Stimulated activated CD8-positive, alpha-beta memory T cell treated with anti-CD3 and anti-CD28 coated beads, Interleukin-4, amount 100 ng/mL, for 1 hour (primary cell): ENCODE measurements at places on chromosomes 3 and 15.

DNA sequence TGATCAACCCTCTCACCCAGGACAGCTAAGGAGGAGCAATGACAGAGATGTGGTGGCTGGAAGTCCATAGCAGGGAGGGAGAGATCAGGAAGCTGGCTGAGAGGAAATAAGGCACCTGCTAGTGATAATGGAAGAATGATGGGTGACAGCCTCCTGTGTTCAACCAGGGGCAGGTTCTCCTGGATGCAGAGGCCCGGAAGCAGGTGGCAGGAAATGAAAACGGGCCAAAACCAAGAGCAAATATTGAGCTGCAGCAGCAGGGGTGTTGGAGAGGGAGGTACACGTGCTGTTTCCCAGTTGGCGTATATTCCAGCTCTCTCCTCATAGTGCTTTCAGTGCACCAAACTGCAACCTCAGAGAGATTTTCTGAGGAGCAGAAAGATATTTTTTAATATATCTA lies 213.4 kb upstream of the TBL1XR1 start:
- no peak for DNase-seq

DNA sequence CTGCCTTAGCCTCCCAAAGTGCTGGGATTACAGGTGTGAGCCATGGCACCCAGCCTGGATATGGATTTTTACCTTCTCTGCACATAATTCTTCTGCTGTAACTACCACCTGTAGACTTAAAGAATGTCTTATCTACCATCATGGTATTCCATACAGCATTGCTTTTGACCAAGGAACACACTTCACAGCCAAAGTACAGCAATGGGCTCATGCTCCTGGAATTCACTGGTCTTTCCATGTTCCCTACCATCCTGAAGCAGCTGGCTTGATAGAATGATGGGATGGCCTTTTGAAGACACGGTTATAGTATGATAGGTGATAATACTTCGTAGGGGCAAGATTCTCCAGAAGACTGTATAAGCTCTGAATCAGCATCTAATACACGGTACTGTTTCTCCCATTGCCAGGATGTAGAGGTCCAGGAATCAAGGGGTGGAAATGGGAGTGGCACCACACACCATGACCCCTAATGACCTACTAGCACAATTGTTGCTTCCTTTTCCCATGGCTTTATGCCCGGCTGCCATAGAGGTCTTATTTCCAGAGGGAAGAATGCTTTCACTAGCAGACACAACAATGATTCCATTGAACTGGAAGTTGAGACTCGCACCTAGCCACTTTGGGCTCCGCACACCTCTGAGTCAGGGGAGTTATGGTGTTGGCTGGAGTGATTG lies 60.9 kb upstream of the CDV3 start:
- DNase-seq, result no peak

DNA sequence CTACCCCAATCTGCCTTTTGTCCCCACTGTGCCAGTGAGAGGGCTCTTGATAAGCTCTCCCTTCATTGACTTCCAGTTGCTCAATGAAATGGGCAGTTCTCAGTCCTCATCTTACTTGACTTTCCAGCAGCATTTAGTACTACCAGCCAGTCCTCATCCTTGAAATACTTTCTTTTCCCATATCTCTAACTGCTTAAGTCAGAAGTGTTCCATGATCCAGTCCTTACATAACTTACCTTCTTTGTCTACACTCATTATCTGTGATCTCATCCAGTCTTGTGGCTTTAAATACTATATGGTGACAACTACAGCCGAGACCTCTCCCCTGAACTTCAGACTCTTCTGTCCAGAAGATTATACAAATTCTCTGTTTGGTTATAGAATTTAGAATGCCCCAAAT lies 28.7 kb downstream of the RARRES1 start:
- no peak for DNase-seq

DNA sequence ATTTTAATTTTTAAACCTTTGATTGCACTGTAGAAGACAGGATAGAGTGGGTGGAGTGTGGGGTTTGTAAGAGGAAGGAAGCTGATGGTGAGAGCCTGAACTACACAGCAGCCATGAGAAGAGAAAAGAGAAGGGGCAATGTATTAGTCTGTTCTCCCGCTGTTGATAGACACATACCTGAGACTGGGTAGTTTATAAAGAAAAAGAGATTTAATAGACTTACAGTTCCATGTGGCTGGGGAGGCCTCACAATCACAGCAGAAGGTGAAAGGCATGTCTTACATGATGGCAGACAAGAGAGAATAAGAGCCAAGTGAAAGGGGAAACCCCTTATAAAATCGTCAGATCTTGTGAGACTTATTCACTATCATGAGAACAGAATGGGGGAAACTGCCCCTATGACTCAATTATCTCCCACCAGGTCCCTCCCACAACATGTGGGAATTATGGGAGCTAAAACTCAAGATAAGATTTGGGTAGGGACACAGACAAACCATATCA lies 37.3 kb downstream of the STARD5 start:
- no peak for DNase-seq

DNA sequence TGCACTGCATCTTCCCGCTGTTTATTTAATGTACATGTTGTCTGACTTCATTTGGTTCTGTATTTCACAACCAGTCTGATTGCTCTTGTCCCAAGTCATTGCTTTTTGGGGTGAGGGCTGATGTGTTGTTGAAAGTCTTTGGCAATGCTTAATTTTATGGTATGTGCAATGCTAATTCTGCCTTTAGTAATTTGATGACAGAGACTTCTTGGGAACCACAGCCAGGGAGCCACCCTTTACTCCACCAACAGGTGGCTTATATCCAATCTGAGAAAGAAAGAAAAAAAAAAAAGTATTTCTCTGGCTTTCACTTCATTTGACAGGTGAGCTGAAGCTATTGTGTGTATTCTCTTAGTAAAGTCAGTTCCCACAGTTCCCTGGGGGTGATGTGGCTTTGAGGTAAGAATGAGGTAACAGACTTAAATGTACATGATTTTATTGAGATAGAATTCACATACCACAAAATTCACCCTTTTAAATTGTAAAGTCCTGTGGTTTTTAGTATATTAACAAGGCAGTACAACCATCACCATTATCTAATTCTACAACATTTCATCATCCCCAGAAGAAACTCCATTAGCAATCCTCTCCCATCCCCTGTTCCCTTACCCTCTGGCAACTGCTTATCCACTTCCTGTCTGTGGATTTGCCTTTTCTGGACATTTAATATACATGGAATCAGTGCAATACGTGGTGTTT lies 97.3 kb downstream of the SLCO3A1 start:
- DNase-seq, result no peak
